WERI-Rb-1 (cell line): ENCODE measurements at places on chromosomes 11 and 22.

GRCh38 chr11:75946531-75947530, 131.8 kb downstream of the UVRAG start:
- peak; percentile 6 for DNase-seq

- DNase-seq: no peak
These were observed 14.1 kb upstream of the MRGPRD start for GRCh38 chr11:68994894-68995285.

GRCh38 chr11:93464927-93465540, 78.2 kb downstream of the SMCO4 start:
- DNase-seq: no peak

DNA sequence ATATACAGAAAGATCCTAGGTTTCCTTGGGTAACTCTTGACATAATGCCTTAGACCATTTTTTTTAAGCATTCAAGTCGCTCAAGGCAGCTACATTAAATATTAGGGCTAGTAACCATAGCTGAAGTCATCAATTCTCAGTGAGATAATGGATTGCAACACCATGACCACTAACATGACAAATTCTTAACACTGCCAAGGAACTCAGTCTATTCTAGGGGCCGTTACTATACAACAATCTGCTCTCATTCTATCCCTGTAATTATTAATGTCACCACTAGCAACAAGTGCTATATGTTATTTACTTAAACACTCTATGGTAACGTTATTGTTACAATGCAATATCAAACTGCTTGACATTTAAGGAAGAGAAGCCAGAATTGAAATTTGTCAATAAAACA, 3.2 kb upstream of the STK33 start:
- no peak for DNase-seq

GRCh38 chr11:96538104-96538503, 148.3 kb downstream of the JRKL start:
- no peak for DNase-seq

DNA sequence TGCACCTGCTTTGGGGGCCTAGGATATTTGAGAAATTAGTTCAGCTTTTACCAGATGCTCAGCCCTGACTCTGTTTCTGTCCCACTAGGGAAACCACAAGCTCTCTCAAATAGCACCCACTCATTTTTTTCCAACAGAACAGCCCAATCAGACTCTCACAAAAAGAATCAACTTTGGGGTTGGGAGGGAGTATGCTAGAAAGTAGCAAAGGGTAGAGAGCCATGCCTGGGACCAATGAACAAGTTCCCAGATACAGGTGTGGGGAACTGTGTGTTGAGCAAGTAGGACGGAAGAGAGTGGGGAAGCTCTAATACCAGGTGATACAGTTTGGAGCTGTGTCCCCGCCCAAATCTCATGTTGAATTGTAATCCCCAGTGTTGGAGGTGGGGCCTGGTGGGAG, 41.1 kb downstream of the TRIM66 start:
- DNase-seq: no peak

DNA sequence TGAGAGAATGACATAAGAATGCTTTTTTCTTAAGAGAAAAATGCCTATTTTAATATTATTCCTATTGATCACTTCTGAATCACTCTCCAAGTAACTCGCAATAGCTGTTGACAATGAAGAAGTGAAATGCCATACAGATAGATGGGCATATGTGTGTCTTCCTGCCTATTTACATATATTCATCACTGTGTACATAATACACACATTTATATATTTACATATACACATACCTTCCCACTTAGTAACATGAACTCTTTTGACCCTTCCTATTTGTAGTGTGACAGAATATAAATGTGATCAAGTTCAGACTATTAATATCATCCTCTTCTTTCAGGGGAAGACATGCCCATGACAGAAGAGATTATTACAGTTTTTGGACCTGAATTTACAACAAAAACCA, 756.7 kb downstream of the DLG2 start:
- no peak for DNase-seq

GRCh38 chr11:122305426-122306320, 189.7 kb upstream of the BLID start:
- DNase-seq: no peak
